ENCODE measurements at places on chromosomes 6 and 20.

DNA sequence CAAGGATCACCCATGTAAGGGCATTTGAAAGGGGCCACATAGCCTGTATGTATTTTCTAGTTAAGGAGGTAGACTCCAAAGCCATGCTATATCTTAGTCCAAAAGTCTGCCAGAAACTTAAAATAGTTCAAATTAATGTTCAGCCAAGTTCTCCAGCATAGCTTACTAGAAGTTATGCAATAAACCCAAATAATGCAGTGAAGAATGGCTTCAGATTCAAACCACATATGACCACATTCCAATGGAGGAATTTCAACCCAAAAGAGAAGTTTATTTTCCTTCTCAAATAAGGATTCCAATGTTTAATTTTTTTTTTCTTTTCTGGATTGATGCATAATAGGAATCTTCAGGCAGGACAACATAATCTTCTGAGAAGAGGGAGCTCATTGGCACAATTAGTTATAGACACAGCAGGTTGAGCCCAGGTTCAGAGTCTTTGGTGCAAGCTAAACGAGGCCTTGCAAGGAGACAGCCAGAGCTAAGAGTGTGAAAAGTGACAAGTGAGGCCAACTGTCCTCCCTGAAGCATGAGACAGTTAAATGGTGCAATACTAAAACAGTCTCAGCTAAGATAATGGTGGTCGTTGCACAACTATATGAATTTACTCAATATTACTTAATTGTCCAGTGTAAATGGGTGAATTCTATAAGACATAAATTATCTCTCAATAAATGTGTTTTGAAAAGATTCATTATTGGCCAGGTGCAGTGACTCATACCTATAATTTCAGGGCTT lies 598.8 kb upstream of the CDH4 start:
- no peaks in the 10 kb centered on the region for H3K36me3 ChIP-seq
- no peaks in the 10 kb centered on the region for H3K27me3 ChIP-seq
- H3K4me1 ChIP-seq = no peaks in the 10 kb centered on the region
- no peak overlapping the region for H3K4me3 ChIP-seq

DNA sequence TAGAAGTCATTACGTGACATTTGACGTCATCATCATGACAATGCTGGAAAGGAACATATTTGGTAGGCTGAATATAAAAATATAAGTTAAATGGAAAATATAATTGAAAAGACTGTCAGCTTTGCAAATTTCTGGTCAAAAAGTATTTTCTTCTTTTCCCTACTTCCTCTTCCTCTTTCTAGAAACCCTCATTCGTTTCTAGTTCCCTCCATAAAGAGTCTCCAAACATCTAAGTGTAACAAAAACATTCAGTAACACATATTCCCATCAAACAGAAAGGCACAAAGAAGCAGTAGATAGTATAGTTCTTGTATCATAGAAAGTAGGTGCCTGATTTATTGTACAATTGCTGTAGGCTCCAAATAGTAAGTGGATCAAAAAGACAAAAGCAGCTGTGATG lies 150.8 kb upstream of the FAM83B start:
- H3K27ac ChIP-seq = no peak overlapping the region
- no peaks in the 10 kb centered on the region for H3K27me3 ChIP-seq

DNA sequence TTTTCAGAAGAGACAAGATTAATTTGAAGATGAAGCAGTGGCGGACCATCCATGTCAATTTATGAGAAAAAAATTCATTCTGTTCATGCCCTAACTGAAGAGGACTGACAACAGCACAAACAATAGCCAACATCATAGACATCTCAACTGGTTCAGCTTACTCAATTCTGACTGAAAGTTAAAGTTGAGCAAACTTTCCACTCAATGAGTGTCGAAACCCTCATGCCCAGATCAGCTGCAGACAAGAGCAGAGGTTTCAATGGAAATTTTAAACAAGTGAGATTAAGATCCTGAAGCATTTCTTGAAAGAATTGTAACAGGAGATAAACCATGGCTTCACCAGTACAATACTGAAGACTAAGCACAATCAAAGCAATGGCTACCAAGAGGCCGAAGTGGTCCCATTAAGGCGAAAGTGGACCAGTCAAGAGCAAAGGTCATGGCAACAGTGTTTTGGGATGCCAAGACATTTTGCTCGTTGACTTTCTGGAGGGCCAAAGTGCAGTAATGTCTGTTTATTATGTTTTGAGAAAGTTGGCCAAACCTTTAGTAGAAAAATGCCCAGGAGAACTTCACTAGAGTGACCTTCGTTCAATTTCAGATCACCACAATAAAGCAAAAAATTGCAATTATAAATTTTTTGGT lies 6.1 kb upstream of the SFT2D1 start:
- H3K36me3 ChIP-seq = no peaks in the 10 kb centered on the region
- H3K4me1 ChIP-seq = no peaks in the 10 kb centered on the region
- no peak overlapping the region for H3K27ac ChIP-seq
- H3K27me3 ChIP-seq = no peaks in the 10 kb centered on the region

GRCh38 chr6:130864344-130864743 lies 37.1 kb downstream of the SMLR1 start:
- no peak overlapping the region for H3K27ac ChIP-seq
- H3K4me1 ChIP-seq = no peaks in the 10 kb centered on the region
- no peak for DNase-seq
- H3K27me3 ChIP-seq = no peaks in the 10 kb centered on the region
- H3K36me3 ChIP-seq = peaks cover 6% of the 10 kb centered on the region

- no peak for DNase-seq
- peaks cover 77% of the 10 kb centered on the region for H3K4me1 ChIP-seq
- H3K27me3 ChIP-seq = no peaks in the 10 kb centered on the region
- H3K36me3 ChIP-seq = no peaks in the 10 kb centered on the region
These were observed 61.3 kb downstream of the TRERF1 start for GRCh38 chr6:42390228-42390934.

- H3K36me3 ChIP-seq = no peaks in the 10 kb centered on the region
- H3K27ac ChIP-seq = no peak overlapping the region
- no peak overlapping the region for H3K4me3 ChIP-seq
- no peaks in the 10 kb centered on the region for H3K27me3 ChIP-seq
These were observed 18.9 kb downstream of the PERP start for GRCh38 chr6:138088326-138088762.

DNA sequence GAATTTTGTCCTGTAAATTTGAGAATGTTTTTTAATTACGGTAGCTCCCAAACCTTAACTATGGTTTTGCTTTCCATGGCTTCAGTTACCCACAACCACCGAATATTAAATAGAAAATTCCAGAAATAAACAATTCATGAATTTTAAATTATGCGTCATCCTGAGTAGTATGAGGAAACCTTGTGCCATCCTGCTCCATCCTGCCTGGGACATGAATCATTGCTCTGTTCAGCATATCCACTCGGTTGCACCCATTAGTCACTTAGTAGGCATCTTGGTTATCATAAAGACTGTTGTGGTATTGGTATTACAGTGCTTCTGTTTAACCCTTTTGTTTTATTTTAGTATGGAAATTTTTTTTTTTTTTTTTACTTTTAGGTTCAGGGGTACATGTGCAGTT lies 39.7 kb downstream of the KCNS1 start:
- no peaks in the 10 kb centered on the region for H3K27me3 ChIP-seq
- H3K4me3 ChIP-seq = no peak overlapping the region
- peaks cover 10% of the 10 kb centered on the region for H3K36me3 ChIP-seq
- H3K4me1 ChIP-seq = peaks cover 8% of the 10 kb centered on the region

- no peak overlapping the region for H3K4me3 ChIP-seq
- peaks cover 64% of the 10 kb centered on the region for H3K36me3 ChIP-seq
- H3K27ac ChIP-seq = no peak overlapping the region
These were observed 48.2 kb upstream of the RPL7L1 start for GRCh38 chr6:42831237-42831636.

DNA sequence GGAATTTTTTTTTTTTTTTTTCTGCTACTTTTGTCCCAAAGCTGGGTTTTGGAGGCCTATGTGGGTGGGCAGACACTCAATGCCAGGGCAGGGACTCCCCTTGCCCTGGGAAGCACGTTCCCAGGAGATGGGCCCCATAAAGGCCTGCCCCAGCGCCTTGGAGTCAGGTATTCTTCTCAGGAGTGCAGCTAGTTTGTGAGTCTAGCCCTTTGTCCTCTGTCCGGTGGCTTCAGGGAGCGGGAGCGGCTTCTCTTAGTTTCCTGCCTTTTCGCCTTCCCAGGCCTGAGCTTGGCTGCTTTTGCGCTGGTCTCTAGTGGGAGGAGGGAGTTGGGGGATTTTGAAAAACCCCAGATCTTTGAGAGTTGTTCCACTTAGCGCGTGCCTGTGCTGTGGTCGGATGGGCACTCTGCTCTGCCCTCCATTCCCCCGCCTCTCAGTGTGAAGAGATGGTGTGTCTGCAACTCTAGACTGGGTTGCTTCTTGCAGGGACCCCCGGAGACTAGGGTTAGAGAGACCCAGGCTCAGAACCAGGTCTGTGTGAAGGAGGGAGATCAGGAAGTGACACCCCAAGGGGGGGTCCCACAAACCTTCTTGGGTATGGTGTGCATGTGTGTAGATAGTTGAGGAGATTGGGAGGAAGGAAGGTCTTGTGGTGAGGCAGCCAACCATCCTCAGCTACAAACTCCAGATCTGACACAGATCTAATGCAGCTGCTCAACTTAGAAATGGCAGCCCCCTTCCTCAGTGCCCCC lies 1.3 kb downstream of the PLCG1 start:
- peaks cover 79% of the 10 kb centered on the region for H3K4me1 ChIP-seq
- peak overlapping the region; percentile 93 for H3K27ac ChIP-seq
- DNase-seq = no peak
- no peaks in the 10 kb centered on the region for H3K36me3 ChIP-seq

GRCh38 chr20:32638848-32639247 lies 34.9 kb downstream of the C20orf203 start:
- no peaks in the 10 kb centered on the region for H3K36me3 ChIP-seq
- H3K4me1 ChIP-seq = peaks cover 31% of the 10 kb centered on the region
- no peaks in the 10 kb centered on the region for H3K27me3 ChIP-seq
- no peak overlapping the region for H3K4me3 ChIP-seq
- DNase-seq = no peak
- no peak overlapping the region for H3K27ac ChIP-seq

DNA sequence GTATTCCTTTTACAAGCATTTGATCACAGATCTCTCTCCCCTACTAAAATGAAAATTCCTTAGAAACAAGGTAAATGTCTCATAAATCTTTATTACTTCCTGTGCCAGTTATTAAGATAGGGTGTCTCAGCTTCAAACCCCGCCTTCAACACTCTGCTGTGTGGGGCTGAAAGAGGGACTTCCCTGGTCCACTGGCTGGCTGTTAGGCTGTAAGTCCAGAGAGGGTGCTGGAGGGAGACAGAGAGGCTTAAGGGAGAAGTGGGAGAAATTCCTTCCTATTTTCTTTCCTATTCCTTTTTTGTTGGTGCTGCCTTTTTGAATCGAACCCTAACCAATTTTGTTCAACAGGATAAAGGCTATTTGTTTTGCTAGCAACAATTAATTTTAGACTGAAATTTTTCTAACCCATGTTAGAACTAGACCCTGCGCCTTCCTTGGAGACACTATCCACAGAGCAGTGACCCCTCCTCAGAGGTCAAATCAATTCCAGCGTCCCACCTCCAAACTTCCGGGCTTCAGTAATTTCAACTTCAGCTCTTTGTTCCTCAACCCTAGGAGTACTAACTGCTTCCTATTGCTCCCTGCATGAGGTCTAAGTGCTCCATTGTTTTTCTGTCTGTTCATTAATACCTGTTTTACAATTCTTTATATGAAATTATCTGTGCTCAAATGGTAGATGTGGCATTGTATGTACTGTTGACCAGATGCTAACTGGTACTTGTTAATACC lies 207.5 kb upstream of the OPRM1 start:
- H3K4me3 ChIP-seq = no peak overlapping the region
- DNase-seq = no peak
- no peaks in the 10 kb centered on the region for H3K36me3 ChIP-seq
- no peaks in the 10 kb centered on the region for H3K4me1 ChIP-seq
- H3K27ac ChIP-seq = no peak overlapping the region
- no peaks in the 10 kb centered on the region for H3K27me3 ChIP-seq
